Brain pericyte (primary cell): ENCODE measurements at places on chromosomes 6 and 20.

GRCh38 chr20:50786703-50787102, 8.2 kb upstream of the BCAS4 start:
- no peak for DNase-seq

- DNase-seq: no peak
Observed at GRCh38 chr6:127971945-127972391, 71.1 kb upstream of the THEMIS start.

DNA sequence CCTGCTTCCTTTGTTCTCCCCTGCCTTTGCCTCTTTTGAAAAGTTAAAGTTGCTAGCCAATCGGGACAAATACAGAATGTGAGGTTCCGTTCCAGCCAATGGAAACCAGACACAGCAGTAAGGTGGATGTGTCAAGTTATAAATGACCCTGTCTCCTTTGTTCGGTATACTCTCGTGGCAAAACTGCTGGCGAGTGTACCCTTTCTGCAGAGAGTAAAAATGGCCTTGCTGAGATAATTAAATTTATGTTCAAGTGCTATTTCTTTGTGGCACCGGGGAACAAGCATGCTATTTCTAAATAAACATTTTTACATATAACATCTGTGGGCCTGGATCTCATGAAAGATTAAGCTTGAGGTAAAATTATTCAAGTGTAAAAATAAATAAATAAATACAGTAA, 50.2 kb downstream of the RARS2 start:
- DNase-seq: no peak

DNA sequence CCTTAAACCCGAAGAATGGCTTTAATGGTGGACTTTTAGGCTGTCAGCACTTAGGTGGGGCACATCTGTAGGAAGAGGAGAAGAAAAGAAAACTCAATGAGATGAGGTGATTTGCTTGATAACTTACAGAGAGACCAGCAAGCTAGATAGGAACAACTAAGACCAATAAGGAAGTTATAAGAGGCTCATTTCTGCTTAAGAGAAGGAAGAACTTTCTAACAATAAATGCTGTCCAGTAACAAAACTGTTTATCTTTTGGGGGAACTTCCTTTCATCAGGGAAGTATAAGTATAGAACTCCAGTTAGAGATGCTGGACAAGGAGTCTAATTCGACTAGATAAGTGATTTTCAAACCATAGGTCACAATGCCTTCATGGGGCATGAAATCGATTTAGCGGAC, 107.2 kb upstream of the SIRPA start:
- no peak for DNase-seq

DNA sequence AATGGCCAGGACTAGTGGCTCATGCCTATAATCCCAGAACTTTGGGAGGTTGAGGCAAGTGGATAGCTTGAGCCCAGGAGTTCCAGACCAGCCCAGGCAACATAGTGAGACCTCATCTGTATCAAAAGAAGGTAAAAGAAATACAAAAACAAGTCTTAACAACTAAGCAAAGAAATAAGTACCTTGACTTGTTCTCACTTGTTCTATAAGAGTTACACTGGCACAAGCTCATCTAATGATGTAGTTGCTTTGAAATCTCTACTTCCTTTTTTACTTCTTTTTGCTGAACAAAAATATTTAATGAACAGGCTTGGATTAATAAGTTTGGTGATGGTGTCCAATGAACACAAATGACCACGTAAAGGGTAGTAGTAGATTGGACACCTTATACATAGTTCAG, 72.2 kb downstream of the SGK1 start:
- no peak for DNase-seq

- no peak for DNase-seq
Observed at GRCh38 chr6:105501826-105502344, 99.0 kb upstream of the PREP start.

GRCh38 chr6:44255871-44256774, 1.2 kb downstream of the SLC35B2 start:
- no peak for DNase-seq

- DNase-seq: no peak
Observed at GRCh38 chr6:157785636-157786035, 37.4 kb upstream of the SNX9 start.

GRCh38 chr20:1272368-1273100, 6.4 kb downstream of the SNPH start:
- DNase-seq: no peak

- DNase-seq: no peak
Observed at GRCh38 chr6:3138341-3138740, 19.0 kb downstream of the TUBB2A start.

- no peak for DNase-seq
Observed at GRCh38 chr6:157650261-157650640, 172.8 kb upstream of the SNX9 start.

DNA sequence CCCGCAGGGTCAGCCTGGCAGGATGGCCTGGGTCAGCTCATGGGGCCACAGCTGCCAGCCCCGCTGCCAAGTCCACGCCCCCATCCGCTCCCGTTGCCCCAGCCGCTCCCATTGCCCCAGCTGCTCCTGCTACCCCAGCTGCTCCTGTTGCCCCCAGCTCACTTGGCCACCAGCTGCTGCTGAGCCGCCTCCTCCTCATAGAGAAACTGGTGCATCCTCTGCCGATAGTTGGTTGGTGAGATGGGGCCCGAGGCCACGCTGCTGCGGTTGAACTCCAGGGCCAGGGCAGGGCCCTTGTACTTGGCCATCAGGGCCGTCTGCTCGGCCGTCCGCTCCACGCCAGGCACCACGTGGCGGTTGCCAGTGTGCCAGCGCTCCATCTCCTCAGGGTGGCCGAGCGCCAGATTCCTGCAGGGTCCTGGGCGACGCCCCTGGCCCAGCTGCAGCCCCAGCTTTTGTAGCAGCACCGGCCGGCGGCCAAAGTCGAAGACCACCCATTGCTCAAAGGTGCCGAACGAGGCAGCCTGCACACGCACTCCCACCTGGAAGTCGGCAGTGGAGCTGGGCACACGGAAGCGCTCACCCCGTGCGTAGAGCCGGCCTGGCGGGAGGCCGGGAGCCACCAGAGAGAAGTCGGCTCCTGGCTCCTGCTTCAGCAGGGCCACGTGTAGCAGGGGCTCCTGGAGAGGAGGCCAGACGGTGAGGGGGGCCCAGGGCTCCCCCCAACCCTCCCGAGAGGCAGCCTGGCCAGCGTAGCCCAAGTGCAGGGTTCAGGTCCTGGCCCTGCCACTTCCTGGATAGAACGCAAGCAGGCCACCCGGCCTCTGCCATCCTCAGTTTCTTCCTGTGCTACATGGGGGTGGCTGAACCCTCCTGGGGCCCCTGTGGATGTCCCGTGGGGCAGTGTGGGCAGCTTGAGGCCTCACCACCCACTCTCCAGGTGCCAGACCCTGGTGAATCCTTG, 4.8 kb downstream of the HELZ2 start:
- no peak for DNase-seq

DNA sequence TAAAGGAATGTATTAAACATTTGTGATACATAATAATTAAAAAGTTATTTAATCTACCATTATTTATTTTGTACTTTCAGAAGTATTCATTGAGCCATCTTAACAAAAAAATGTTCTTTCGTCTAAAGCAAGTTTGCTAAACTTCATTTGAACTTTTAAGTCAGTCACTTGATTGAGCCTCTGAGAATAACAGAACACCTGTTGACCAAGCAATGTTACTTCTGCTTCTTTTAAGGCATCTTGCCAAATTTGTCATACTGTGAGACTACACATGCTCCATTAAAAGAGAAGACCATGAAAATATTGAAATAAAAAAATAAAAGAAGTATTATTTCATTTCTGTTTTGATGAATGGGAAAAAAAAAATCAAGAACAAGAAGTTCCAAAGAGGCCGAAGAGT, 141.8 kb upstream of the BMP5 start:
- no peak for DNase-seq

DNA sequence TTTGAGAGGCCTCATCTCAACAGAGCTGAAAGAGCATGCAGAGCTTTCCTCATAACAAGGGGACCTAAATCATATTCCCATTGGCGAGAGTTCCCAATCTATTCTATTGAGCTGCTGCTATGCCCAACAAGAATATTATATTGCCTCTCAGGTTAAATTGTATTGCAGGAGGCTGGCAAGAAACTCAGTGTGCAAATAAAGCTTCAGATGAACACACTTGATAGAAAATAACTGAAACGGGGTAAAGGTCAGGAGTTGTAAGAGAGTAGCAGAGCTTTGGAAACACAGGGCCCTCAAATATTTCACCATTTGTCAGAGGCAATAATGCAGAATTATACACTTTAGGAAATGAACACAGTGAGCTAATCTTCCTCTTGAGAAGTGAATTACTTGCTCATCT, 364.3 kb upstream of the SPTLC3 start:
- DNase-seq: no peak

DNA sequence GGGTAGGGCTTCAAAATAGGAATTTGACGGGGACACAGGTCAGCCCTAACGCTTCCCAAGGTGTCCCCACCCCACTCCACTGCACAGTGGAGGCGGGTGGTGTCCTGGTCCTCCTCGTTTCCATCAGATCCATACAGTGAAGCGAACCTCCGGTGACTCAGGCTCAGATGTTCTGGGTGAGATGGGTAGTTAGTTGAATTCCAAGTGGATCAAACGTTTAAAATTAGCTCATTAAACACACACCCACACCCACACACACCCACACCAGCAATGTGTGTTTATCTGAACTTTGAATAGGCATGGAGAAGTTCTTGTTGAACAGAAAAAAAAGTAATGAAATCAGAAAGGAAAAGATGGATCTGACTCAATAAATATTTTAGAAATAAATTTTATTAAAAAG, 58.9 kb downstream of the CDH4 start:
- DNase-seq: no peak

- DNase-seq: no peak
Observed at GRCh38 chr6:106599440-106599839, 29.9 kb downstream of the RTN4IP1 start.

DNA sequence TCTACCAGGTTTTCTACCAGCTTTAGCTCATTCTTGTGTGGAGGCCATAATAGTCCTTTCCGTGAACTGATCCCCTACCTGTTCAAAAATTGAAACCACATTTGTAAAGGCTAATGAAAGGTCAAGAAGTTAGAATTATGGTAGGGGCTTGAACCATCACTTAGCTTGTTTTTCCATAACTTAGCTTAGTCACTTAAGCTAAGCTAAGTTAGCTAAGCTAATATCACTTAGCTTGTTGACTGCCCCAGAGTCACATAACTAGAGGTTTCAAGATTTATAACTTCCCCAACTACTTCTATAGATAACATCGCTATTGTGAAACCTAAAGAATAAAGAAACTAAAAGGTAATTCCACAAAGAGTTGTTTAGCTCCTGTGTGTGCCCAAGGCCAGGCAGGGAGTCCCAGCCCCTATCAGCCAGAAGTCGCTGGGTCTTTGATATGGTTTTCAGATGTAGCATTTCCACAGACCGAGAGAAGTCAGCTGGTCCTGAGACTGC, 131.8 kb downstream of the VEGFA start:
- DNase-seq: no peak

GRCh38 chr6:149761438-149761837, 11.9 kb downstream of the PCMT1 start:
- DNase-seq: no peak

GRCh38 chr6:165913676-165914570, 250.9 kb upstream of the PDE10A start:
- DNase-seq: no peak

DNA sequence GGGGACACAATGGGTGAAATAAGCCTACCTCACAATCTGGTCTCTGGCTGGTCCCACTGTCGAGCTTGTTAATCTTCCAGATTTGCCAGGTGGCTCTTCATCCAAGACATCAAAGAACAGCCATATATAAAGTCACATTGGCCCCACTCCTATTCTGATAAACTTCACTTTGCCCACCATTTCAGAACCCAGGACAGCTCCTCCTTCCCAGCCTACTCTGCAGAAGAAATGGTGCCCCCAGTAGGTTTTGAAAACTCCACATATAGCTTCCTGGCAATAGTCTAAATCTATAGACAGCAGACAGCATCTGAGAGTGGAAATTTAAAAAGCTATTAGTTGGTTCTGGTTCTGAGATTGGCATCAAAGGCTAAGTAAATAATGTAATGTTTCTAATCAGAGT, 143.1 kb upstream of the PCSK2 start:
- DNase-seq: no peak

DNA sequence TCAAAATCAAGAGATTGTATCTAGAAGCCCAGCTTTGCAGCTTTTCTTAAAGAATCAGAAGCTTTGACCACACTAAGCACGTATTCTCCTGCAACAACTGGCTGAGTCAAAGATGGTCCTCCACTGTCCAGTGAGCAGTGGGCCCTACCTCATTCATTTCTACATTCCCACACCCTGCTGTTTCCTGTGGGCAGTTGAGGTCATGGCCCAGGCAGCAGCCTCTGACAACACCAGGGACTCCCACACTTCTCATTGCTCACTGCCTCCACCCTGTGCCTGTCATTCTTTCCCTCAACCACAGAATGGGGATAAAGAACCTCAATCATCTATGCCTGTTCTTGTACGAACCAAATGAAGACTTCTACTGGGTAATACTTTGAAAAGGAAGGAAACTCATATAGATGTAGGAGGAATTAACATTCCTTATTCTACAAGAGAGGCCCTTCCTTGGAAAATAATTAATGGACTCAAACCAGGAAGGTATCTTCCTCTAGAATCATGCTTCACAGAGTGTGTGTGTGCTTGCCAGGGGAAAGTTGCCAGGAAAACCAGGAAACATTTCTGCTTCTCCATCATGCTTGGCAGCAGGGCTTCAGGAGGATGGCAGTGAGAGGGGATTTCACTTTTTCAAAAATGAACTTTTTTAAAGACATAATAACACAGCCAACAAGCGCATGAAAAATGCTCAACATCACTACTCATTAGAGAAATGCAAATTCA, 191.7 kb upstream of the RIN2 start:
- no peak for DNase-seq

DNA sequence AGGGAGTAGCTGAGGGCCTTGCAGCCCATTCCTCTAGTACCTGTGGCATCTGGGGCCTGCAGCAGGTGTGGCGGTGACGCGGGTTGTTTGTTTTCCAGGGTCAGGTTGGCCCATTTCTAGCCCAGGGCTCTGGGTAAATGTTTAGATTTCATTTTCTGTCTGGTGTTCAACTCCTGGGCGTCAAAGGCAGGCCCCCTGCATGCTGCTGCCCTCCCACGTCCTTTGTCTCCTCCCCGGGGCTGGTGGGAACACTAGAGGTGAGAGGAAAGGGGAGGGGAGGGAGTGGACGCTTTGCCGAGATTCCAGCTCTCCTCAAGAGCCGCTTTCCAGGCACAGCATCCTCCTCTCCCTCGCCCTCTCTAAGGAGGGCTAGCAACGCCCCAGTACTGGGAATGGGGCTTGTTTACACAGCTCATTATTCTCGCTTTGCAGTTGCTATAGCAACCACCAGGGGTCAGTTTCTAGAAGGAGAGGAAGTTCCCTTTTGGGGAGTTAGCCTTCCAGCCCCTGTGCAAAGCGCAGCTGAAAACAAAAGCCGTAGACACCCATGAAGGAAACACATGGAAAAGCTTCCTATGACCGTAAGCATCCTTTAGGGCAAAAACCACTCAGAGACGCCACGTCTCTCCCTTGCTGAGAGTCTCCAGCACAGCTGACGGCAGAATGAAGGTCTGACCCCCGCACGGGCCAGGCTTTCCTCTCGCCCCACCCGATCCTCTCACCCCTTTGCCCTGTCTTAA, 170.6 kb downstream of the LY86 start:
- DNase-seq: no peak

GRCh38 chr6:15243910-15244619, 1.8 kb upstream of the JARID2 start:
- DNase-seq: no peak
